ENCODE measurements at places on chromosomes 1 and 21. TPM values are rescaled to one million over a fixed set of nuclear protein-coding genes. Genes with fewer than 3 reads are reported as not detected.

TMEM61 gene
- not detected for total RNA-seq

C1orf210 gene
- 0.11 TPM for total RNA-seq

NKAIN1 gene
- total RNA-seq = 88.7 TPM

ABCG1 gene
- total RNA-seq = 5.5 TPM

TIE1 gene
- 3.0 TPM for total RNA-seq

PCP4L1 gene
- total RNA-seq = not detected
